ENCODE measurements at places on chromosomes 5 and 9. TPM values are rescaled to one million over a fixed set of nuclear protein-coding genes. Genes with fewer than 3 reads are reported as not detected.

APBA1 gene
- 21.0 TPM for total RNA-seq

TLX3 gene
- not detected for total RNA-seq

FOXD4L4 gene
- 0.29 TPM for total RNA-seq

NUTM2F gene
- not detected for total RNA-seq

MYOT gene
- not detected for total RNA-seq

MARCOL gene
- total RNA-seq: not detected

GZMA gene
- not detected for total RNA-seq

SGCD gene
- 22.0 TPM for total RNA-seq

CEL gene
- total RNA-seq: 0.66 TPM

C9orf50 gene
- total RNA-seq: 0.44 TPM

ACER2 gene
- total RNA-seq: 1.6 TPM

IL3 gene
- total RNA-seq: not detected

IFNK gene
- total RNA-seq: not detected

ESM1 gene
- 3.3 TPM for total RNA-seq

ANKRD34B gene
- not detected for total RNA-seq

PKD2L2 gene
- total RNA-seq: not detected

GABRA6 gene
- not detected for total RNA-seq

PCDHGA5 gene
- total RNA-seq: 2.8 TPM

SLC25A2 gene
- total RNA-seq: 1.0 TPM

SYNPO gene
- total RNA-seq: 3.3 TPM

RABGAP1 gene
- total RNA-seq: 43.8 TPM

CLTA gene
- 385 TPM for total RNA-seq

RAI14 gene
- total RNA-seq: 107 TPM

FAXDC2 gene
- 14.9 TPM for total RNA-seq

MSX2 gene
- total RNA-seq: 15.9 TPM

Data from smooth muscle cell of trachea (primary cell).